ENCODE measurements at places on chromosomes 5 and 9.
A peak's percentile ranks its signal among the peaks of the same experiment; 100 is the strongest.

GRCh38 chr9:132238026-132238972 is 76.4 kb downstream of the NTNG2 start:
- DNase-seq = no peak

DNA sequence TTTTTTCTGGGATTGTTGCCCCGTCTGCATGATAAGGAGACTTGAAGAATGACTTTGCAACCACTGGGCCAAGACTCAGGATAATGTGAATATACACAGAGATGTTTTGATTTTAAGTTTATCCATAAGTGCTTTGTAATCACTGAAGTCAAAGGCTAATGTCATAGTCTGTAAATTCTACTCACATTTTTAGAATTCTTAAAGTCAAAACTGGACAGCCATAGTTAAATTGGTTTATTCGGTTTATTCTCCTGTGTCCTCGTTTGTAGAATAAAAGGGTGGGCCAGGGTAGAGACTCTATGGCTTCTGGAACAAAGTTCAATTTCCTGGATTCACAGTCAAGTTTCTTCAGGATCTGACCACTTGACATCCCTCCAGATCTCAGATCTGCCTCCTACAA is 327.7 kb upstream of the TNC start:
- no peak for DNase-seq

DNA sequence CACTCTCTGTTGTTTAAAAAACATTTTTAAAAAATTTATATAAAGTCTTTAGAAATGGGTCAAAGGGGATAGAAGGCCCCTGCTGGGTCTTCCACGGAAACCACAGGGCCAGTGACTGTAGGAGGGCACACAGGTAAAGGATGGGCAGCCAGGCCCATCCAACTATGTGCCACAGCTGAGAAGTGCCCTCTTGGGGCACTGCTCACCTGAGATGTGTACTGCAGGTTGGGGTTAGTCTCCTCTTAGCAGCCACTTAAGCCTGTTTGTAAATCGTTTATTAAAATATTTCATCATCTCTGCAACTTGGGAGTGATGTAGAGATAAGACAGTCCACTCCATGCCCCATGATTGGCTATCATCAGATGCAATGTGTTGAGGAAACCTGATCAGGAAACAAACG is 222.4 kb downstream of the DIRAS2 start:
- no peak for DNase-seq

DNA sequence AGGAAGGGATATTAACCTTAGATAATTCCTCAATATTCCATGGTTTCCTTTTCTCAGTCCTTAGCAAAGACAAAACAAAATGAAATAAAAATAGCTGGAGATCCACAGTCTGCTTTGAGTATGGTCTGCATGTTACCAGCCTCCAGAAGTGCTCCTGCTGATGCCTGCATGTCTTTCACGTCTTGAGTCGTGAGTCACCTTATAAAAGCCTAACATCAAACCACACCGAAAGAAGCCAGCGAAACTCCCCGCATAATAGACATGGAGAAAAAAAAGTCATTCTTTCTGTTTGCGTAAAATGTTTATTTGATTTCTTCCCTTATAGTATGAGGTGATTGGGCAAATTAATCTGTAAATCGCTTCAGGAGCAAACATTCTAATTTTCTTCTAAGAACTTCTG is 380.5 kb downstream of the SLCO4C1 start:
- no peak for DNase-seq

GRCh38 chr9:98369471-98369870 is 114.0 kb upstream of the TBC1D2 start:
- DNase-seq = no peak

DNA sequence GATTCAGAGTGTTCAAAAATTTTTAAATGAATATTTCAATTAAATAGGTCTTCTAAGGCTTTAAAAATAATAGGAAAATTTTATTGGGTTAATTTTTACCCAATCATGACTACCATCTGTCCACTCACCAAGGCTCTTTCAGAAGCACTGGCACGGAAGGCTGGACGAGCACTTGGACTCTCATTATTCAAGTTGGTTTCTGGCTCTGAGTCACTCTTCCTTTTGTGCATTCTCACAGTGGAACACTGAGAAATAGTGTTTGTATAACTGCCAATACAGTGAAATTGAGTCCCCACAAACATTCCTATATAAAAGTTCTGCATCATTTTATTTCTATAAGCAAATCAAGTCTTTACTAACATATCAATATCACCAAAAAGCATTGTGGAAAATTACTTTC is 1149.0 kb downstream of the EFNA5 start:
- DNase-seq = peak; percentile 75

DNA sequence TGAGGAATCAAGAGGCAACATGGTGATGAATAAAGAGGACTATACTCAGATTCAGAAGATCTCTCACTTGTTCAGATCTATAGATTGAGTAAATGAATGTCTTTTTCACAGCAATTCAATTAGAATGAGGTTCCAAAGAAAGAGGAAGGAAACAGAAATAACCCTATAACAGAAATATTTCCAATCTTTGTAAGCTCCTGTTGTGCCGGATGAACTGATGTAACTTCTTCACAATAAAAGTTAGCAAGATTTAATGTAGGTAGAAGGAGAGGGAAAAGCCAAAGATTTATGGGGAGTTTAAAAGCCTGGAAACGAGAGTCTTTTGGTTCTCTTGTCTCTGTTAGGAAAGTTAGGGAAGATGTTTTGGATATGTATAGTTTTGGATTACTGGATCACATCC is 92.1 kb downstream of the PBX3 start:
- DNase-seq = no peak

DNA sequence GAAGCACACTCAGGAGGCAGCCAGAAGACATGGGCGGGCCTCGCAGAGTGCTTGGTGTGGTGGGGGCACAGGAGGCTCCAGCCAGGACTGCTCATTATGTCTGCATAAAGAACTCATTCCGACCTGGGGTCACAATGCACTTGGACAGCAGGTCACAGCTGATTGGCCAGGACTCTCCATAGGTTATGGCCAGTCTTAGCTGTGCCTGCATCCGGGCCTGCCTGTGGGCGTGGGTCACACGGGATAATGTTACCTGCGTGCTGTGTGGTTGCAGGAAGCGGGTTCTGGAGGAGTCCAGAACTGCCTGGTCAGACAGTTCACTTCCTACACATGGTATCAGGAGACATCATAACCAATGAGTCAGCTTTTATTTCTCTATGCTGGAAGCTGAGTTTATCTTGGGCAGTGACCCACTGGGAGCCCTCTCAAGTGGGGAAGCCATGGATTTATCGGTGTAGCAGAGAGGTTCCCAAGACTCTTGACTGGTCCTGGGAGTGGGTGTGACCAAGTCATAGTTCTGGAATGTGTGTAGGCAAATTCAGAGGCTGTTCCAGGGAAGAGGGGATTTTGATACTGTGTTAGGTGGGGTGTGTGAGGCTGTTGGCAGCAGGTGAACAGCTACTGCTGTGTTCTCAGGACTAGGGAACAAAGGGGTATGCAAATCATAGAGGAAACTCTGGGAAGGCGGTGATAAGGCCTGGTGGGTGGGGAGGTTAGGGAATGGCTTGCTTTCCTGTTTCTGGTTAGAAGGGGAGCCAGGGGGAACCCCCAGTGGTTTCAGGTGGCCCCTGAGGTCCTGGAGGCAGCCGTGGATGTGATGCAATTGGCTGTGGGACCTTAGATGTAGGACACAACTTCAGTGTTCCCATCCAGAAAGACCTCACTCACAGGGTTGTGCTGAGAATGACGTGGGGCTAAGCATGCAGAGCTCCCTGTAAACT is 51.3 kb downstream of the ARHGEF37 start:
- peak; percentile 44 for DNase-seq

DNA sequence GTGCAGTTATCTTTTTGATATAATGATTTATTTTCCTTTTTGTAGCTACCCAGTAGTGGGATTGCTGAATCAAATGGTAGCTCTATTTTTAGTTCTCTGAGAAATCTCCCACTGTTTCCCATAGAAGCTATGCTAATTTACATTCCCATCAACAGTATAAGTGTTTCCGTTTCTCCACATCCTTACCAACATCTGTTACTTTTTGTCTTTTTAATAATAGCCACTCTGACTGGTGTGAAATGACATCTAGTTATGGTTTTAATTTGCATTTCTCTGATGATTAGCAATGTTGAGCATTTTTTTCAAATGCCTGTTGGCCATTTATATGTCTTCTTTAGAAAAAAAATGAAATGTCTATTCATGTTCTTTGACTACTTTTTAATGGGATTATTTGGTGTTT is 94.7 kb downstream of the SERINC5 start:
- DNase-seq = no peak

GRCh38 chr5:149667084-149667828 is 62.9 kb upstream of the PPARGC1B start:
- DNase-seq = peak; percentile 56

DNA sequence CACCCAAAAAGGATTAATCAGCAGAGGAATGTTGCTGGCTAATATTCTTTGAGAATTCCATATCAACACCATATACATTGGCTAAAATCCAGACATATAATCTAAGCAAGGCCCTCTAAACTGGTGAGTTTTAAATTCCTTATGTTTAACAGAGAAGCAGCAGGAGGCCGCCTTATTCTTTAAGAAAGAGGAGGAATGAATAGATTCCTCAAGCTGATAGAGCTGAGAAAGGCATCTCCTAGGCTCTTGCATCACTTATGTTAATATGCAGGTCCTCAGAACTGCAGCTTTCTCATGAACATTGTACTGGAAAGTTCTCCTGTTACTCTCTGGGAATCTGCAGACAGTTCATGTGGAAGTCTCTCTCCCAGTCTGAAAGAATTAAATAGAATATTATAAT is 20.1 kb upstream of the SMARCA2 start:
- no peak for DNase-seq

GRCh38 chr5:169554251-169554650 is 29.3 kb upstream of the SPDL1 start:
- DNase-seq = no peak

GRCh38 chr5:139134906-139135305 is 63.3 kb downstream of the SIL1 start:
- no peak for DNase-seq

DNA sequence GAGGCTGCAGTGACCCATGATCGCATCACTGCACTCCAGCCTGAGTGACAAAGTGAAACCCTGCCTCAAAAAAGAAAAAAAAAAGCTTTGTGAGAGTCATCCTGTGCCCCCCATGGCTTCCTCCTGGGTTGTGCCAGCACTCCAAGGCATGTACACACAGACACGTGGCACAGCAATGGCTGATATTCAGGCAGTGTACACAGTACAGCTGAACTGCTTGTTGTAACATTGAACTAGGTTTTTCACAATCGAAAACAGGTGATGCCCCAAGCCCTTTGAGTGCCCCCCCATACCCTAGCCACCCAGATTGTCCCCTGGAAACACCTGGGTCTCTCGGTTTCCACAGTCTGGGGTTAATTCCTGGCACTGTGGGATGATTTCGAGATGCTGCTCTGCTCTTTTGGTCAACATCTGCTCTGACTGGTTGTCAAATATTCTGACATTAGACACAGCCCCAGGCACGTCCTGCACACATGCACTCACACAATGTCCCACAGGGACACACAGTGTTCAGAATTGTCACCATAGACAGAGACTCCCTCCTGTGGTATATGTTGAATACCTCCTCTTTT is 9.2 kb downstream of the SPINK4 start:
- DNase-seq = no peak

DNA sequence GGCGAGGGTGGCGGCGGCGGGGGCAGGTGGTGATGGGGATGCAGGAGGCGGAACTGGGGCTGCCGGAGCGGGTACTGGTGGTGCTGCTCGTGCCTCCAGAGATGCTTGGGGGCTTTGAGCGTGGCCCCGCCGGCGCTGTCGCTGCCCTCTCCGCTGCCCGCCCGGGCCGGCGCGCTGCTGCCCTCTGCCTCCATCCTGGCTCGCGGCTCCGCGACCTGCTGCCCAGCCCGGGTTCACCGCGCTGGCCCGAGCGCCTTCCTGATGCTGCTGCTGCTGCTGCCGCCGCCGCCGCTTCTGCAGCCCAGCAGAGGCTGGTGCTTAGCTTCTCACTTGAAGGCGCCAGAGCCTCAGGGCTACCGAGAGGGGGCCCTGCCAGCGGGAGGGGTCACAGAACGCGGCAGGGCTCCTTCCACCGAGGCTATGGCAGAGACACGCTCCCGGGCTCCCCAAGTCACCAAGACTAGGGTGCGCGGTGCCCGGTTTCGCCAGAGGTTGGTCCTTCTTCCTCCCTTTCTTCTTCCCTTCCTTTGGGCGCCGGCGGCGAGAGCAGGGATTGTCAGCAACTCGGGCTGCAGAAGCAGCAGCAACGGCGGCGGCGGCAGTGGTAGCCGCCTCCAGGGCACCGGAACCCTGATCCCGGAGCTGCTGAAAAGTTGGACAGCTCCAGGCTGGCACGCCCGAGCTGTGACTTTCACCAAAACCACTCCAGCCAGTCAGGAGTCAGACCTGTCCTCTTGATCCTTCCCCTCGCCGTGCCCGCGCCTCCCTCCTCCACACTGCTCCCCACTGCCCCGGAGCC is at the start of gene PDE4D:
Gene PDE4D, minus strand, starts transcription at position 298 of the 799 bp plus-strand sequence.
- DNase-seq = peak; percentile 86

DNA sequence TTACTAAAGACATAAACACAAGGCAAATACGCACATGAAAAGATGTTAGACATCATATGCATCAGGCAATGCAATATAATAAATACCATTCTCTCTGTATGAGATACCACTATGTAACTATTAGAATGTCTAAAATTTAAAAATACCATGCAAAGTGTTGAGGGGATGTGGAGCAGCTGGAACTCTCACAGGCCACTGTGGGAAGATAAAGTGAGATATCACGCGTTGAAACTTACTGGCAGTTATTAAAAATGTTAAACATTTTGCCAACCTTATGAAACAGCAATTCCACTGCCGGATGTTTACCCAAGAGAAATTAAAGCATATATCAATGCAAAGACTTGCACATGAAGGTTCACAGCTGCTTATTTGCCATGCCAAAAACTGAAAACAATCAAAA is 556.7 kb downstream of the LRRC70 start:
- no peak for DNase-seq

GRCh38 chr9:38309324-38310195 is 82.9 kb upstream of the ALDH1B1 start:
- peak; percentile 44 for DNase-seq

- no peak for DNase-seq
These were observed 211.9 kb upstream of the IRX4 start for GRCh38 chr5:2094616-2094995.

- no peak for DNase-seq
These were observed 97.2 kb downstream of the CRB2 start for GRCh38 chr9:123453076-123453667.

- no peak for DNase-seq
These were observed 31.9 kb downstream of the CNTFR start for GRCh38 chr9:34557426-34558321.

DNA sequence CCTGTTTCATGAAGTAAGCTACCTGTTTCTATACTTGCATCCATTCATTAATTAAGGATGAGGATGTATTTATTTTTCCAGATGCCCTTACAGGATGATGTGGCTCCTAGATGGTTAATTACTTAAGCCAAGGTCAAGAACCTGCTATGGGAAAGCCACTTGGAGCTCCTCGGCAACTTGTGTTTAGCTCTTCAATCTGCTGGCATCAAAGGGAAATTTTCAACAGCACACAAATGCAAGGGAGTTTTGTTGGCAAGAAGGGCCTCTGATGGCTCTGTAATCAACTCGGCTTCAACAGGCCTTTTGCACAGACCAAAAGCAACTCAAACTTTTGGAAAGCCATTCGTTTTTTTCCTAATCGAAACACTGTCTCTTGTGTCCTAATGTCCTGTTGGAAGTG is 125.3 kb downstream of the EFNA5 start:
- DNase-seq = no peak
